ENCODE measurements at places on chromosomes 2 and 18.

- DNase-seq = no peak
Measured at GRCh38 chr2:65436824-65437221, 4.4 kb upstream of the SPRED2 start.

- DNase-seq = no peak
Measured at GRCh38 chr2:191384829-191385228, 139.6 kb downstream of the MYO1B start.

DNA sequence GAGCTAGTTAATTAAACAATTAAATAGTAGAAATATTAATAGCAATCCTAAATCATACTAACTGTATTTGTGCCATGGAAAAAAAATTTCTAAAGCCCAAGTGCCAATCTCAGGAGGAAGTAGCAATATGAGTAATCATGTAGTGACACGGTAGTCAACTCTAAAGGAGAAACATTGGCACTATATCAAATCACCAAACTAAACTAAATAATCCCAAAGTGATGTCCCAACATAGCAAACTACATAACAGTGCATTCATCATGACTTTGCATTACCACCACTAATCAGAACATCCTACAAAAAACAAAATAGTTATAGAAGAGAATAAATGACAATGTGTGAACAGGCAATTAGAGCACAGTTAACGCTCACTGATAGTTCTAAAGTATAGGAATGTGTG is 195.1 kb downstream of the EXOC6B start:
- no peak for DNase-seq

GRCh38 chr2:151654891-151655290 is 79.4 kb downstream of the NEB start:
- no peak for DNase-seq

DNA sequence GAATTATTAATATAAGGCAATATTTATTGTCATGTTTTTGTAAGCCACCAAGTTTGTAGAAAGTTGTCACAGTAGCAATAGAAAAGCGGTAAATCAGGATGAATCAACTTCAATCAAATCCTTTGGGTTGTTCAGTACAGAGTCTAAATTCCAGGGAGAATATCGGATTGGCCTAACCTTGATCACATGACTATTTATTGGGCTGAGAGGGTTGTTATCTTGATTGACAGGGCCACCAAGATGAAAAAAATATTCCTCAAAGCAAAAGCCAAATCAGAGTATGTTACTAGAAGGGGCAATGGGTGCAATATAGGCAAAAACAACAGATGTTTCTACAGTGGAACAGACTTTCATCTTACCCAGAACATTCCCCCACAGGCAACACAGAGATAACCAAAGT is 270.0 kb downstream of the METTL4 start:
- DNase-seq = no peak

- DNase-seq = no peak
Measured at GRCh38 chr2:166057370-166058164, 70.3 kb downstream of the SCN1A start.

All from stimulated activated CD8-positive, alpha-beta memory T cell treated with anti-CD3 and anti-CD28 coated beads, Interleukin-7, amount 100 ng/mL, for 1 hour (primary cell).